Lung microvascular endothelial cell (primary cell): ENCODE measurements at places on chromosomes 12 and 14.
A peak's percentile ranks its signal among the peaks of the same experiment; 100 is the strongest.

- no peak for DNase-seq
Measured at GRCh38 chr14:22500954-22501726, 87.9 kb downstream of the DAD1 start.

DNA sequence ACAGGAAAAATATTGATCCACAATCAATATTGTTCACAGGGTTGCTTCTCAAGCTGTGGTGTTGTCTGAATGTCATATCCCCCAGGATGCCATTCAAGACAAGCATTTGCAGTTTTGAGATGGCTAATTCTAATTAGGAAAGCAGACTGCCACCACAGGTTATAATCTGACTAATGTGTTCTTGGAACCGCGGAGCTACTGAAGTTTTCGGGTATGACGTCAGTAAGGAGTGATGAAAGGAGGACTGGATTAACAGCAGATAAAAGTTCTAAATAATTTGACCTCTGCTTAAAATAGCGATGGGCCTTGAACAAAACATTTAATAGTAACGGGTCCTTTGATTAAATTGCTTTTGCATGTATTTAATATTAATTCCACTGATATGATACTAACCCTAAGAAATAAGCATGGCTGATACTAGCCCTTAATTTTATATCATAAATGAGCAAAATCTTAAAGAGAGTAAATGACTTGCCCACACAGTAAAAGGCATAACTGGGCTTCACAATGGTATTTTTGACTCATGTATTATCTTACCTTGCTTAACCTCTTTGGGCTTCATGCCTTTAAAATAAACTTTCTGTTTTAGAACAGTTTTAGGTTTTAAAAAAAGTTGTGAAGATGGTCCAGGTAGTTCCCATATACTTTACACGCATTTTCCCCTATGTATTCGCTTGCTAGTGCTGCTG, 50.3 kb downstream of the TSHR start:
- no peak for DNase-seq

GRCh38 chr12:104011253-104011652, 38.7 kb downstream of the GLT8D2 start:
- DNase-seq: peak; percentile 96

DNA sequence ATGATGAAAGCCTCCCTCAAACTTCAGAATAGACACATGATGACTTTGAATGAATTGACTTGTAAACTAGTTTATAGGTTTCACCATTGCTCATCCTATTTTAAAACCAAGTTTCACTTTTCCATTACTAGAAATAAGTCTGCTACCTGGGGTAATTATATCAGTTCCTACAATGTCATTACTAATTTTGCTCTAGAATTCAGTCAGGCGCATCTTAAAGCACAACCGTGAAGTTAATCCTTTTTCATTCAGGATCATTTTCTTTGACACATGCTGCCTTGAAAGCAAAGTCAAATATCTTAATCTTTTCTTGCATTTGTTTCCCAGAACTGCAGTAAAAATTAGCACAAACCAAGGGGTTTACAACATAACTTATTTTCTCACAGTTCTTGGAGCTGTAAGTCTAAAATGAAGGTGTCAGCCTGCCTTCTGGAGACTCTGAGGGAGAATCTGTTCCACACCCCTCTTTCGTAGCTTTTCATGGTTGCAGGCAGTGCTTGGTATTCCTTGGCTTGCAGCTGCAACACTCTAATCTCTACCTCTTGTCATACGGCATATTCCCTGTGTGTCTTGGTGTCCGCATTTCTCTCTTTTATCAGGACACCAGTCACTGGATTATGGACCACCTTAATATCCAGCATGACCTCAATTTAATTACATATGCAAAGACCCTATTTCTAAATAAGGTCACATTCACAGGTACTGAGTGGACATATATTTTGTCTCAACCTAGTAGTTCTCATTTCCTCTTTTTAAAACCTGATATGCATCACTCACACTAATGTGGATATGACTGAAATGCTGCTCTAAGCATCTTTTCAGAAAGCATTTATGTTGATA, 114.3 kb upstream of the PDZRN4 start:
- DNase-seq: no peak

DNA sequence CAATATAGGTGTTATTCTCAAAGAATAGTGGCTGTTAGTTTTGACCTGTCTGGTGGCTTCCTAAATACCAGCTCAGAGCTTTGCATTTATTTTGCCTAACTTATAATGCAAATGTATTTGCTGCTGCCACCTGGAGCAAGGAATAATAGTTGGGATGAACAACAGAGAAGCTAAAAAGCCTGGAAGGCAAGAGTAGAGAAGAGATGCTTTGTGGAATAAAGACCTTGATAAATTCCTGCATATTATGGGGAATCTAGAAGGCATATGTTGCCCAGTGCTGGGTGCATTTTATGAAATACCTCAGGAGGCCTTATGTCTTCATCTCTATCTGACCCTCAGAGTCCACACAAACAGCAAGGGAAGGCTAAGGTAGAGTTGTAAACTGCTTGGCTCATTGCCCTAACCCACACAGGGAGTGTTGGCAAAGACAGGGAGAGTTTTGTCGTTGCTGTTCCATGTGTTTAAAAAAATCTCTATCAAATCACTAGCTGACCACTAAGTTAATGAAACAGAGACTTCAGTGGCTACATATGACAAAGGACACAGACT, 53.7 kb upstream of the SCAF11 start:
- no peak for DNase-seq

DNA sequence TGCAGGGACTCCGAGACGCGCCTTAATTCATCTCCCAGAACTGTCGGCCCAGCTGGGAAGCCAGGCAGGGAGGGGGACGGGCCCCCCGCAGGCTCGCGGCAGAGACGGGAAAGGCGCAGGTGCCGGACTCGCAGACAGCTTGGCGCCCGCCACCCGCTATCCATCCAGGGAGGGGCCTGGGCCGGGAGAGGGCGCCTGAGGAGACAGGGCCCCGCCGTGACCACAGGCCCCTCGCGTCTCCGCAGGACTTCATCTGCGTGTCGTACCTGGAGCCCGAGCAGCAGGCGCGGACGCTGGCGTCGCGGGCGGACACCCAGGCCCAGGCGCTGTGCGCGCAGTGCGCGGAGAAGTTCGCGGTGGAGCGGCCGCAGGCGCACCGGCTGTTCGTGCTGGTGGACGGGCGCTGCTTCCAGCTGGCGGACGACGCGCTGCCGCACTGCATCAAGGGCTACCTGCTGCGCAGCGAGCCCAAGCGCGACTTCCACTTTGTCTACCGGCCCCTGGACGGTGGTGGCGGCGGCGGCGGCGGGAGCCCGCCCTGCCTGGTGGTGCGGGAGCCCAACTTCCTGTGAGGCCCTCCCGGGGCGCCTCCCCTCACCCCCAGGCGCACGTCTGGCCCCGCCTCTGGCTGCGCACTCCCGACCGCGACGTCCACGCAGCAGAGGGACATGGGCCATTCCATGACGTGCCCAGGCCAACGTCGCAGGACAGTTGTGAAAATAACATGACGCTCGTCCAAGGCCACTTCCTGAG, 60.6 kb downstream of the LGMN start:
- no peak for DNase-seq

DNA sequence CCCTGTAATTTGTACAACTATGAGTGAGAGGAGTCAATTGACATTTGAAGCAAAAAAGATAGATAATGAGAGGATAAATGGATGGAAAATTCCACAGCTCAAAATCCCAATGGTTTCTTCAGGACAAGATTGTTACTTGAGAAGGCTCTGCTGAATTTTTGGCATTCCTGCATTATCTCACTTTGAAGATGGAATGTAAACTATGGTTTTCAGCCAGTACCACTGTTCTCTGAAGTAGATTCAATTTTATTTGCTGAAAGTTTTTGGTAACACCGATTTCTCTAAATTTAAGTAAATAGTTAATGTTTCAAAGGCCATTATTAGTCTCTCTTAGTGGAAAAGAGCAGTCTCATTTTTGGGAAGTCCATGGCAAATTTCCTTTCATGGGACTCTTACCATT, 121.9 kb upstream of the SLC38A2 start:
- DNase-seq: peak; percentile 50

- no peak for DNase-seq
Measured at GRCh38 chr14:36701132-36701531, 39.5 kb downstream of the PAX9 start.

GRCh38 chr14:93533842-93534241, 103.1 kb downstream of the UNC79 start:
- no peak for DNase-seq

- DNase-seq: no peak
Measured at GRCh38 chr12:27524494-27524835, 459 bp downstream of the PPFIBP1 start.

DNA sequence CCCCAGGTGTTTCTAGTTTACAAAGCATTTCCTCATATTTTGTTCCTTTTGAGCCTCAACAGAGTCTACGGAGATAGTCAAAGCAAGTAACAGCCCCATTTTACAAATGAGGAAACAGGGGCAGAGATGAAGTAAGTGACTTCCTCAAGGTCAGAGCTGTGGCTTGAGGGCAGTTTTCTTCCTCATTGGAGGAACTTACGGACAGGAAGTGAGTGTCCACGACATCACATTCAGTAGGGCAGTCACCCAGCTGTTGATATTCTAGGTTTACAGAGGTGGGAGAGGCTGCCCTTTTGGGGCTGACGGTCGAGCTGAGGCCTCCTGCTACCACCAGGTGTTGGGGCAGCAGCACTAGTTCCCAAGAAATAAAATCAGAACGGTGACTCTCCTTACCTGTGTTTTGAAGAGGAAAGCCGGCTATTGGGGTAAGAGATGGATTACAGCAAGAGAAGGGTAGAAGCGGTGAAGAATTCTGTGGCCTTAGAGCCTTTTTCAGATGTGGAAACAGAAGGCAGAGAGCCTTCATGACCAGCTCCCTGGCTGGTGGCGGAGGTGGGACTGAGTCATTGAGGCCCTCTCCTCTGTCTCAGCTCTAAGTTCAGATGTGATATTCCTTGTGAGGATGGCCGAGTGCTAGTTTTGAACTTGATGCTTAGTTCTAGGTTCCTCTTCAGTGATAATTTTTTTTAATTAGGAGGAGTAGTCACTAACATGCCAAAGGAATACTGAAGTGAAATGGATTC, 41.7 kb downstream of the SUSD6 start:
- DNase-seq: peak; percentile 56

- DNase-seq: no peak
Measured at GRCh38 chr12:124917841-124918621, 3.6 kb upstream of the UBC start.

DNA sequence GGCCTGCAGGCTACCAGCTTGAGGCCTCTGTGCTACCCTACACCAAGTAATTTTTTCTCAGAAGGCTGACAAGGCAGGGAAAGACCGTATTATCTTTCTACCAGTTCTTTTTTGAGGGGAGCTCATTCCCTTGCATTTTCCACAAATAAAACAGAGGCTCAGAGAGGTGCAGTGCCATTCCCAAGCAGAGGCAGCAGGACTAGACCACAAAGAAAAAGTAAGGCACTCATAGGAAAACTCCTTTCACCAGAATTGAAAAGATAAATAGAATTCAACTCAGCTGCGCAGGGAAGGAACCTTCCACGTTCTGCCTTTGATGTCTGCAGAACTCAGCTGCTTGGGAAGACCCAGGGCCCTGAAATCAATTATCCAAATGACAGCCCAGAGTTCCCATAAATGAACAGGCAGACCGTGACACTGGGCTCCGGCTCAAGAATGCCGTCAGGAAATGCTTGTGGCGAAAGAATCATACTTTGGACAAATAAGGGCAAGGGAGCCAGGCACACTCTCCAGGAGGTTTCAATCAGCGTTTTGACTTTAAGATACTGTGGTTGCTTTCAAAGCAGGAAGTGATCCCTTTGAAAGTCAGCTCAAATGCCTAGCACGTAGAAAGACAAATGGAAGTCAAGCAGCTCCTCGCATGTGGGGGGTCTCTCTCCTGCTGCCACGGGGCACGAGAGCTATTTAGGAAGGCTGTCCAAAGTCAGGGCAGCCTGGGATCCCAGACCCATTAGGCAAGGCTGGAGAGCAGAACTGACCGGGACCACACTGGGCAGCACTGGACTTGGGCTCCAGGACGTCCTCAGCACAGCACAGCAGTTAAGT, 14.0 kb downstream of the KCTD10 start:
- DNase-seq: peak; percentile 57
